ENCODE measurements at places on chromosomes 1 and 21.

- no peaks in the 10 kb centered on the region for H3K27me3 ChIP-seq
- H3K4me1 ChIP-seq, result no peaks in the 10 kb centered on the region
- no peaks in the 10 kb centered on the region for H3K36me3 ChIP-seq
- no peak overlapping the region for H3K4me3 ChIP-seq
These were observed 36.2 kb upstream of the LRIG2 start for GRCh38 chr1:113036639-113037321.

GRCh38 chr21:15204970-15205286 lies 140.1 kb upstream of the NRIP1 start:
- no peaks in the 10 kb centered on the region for H3K4me1 ChIP-seq
- DNase-seq, result no peak
- H3K27me3 ChIP-seq, result no peaks in the 10 kb centered on the region
- no peaks in the 10 kb centered on the region for H3K36me3 ChIP-seq
- no peak overlapping the region for H3K27ac ChIP-seq
- H3K4me3 ChIP-seq, result no peak overlapping the region

DNA sequence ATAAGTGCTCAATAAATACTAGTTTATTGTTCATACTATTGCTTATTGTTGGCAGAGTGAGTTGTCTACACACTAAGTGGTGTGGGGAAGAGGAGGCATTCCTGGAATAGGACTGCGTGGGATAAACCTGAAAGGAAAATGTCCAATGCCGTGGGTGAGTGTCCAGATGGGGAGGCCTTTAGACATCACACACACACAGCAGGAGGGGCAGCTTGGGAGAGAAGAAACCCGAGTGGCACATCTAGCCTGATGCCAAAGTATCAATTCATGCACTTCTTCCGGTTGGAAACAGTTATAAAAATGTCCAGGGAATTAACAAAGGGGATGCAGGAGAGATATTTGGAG lies 27.3 kb downstream of the CCN1 start:
- H3K27me3 ChIP-seq, result no peaks in the 10 kb centered on the region
- peaks cover 18% of the 10 kb centered on the region for H3K4me1 ChIP-seq
- H3K36me3 ChIP-seq, result no peaks in the 10 kb centered on the region
- H3K4me3 ChIP-seq, result no peak overlapping the region
- no peak for DNase-seq

DNA sequence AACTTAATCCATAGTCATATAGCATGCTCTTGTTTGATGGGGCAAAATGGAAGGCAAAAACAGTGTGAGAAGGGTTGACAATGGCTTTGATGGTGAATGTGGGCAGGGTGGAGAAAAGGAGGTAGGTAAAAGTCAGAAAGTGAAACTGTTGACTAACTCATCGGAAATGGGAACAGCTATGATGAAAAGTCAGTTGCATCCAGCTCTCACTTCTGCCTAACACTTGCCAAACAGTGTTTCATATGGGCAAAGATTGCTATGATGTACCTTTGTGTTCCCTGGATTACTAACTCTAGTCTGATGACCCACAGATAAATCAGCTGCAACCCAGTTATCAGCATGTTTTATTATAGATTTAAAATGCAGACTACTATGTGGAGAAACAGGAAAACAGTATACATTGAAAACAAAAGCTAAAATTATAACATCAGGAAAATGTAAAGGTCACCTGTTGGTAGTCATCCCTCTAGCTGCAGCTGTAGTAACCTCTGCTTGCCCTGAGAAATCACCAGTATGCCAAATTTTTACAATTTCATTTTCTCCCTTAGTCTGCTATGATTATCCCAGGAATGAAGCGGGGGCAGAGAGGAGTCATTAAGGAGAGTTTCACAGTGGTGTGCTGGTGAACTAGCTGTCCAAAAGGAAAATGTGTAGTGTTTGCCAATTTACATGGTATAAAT lies 11.7 kb downstream of the TNFSF18 start:
- no peak for DNase-seq
- H3K27ac ChIP-seq, result no peak overlapping the region
- H3K36me3 ChIP-seq, result no peaks in the 10 kb centered on the region

- H3K27ac ChIP-seq, result no peak overlapping the region
- H3K4me3 ChIP-seq, result no peak overlapping the region
- H3K27me3 ChIP-seq, result no peaks in the 10 kb centered on the region
- H3K4me1 ChIP-seq, result no peaks in the 10 kb centered on the region
- no peaks in the 10 kb centered on the region for H3K36me3 ChIP-seq
These were observed 463.9 kb upstream of the PROX1 start for GRCh38 chr1:213523781-213524398.

DNA sequence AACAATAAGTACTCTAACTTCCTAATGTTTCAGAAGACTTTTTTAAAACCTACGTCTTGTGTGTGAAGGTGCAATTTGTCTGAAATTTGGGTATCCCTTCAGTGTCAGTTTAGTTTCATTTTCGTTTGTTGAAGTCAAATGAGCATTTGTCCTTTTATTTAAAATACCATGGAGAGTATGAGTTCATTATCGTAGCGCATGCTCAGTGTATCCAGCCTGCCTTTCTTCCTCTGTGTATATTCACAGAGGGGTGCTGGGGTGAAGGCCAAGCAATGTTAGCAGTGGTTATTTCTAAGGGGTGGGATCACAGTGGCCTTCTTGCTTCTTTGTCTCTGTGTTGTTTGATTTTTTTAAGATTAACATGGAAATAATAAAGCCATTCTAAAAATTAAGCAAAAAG lies 43.2 kb downstream of the CNN3 start:
- H3K4me1 ChIP-seq, result no peaks in the 10 kb centered on the region
- H3K36me3 ChIP-seq, result no peaks in the 10 kb centered on the region
- H3K27ac ChIP-seq, result peak overlapping the region; percentile 85

- H3K4me1 ChIP-seq, result no peaks in the 10 kb centered on the region
- DNase-seq, result no peak
- H3K27ac ChIP-seq, result no peak overlapping the region
- H3K36me3 ChIP-seq, result no peaks in the 10 kb centered on the region
- no peaks in the 10 kb centered on the region for H3K27me3 ChIP-seq
These were observed 41.1 kb downstream of the WNT9A start for GRCh38 chr1:227906550-227907071.

DNA sequence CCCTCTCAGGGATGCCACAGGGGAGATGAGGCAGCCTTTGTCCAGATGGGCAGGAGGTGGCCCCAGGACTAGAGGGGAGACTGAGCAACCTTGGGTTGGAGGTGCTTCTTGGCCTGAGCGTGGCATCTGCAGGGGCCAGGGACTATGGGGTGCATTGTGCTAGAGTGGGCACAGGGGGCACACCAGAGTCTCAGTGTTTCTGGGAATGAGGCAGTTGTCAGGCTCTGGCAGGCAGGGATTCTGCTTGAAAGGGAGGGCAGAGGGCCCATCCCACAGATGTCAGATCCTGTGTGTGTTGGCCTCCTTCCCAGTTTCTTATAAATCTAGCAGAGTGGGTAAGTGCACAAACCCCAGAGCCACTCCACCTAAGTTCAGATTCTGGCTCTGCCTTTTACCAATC lies 13.7 kb downstream of the LGR6 start:
- no peak for DNase-seq
- H3K27ac ChIP-seq, result no peak overlapping the region

GRCh38 chr1:24191860-24192259 lies 4.8 kb upstream of the IFNLR1 start:
- no peak for DNase-seq
- no peaks in the 10 kb centered on the region for H3K27me3 ChIP-seq
- H3K4me1 ChIP-seq, result no peaks in the 10 kb centered on the region
- no peak overlapping the region for H3K27ac ChIP-seq
- H3K4me3 ChIP-seq, result no peak overlapping the region
- H3K36me3 ChIP-seq, result no peaks in the 10 kb centered on the region

GRCh38 chr1:175797576-175797975 lies 54.2 kb upstream of the TNR start:
- H3K36me3 ChIP-seq, result no peaks in the 10 kb centered on the region
- no peak for DNase-seq
- no peak overlapping the region for H3K4me3 ChIP-seq
- H3K27me3 ChIP-seq, result no peaks in the 10 kb centered on the region

GRCh38 chr1:8473891-8474300 lies 156.0 kb downstream of the SLC45A1 start:
- H3K27ac ChIP-seq, result no peak overlapping the region
- no peaks in the 10 kb centered on the region for H3K36me3 ChIP-seq
- no peaks in the 10 kb centered on the region for H3K4me1 ChIP-seq
- no peak overlapping the region for H3K4me3 ChIP-seq
- DNase-seq, result no peak
- no peaks in the 10 kb centered on the region for H3K27me3 ChIP-seq

DNA sequence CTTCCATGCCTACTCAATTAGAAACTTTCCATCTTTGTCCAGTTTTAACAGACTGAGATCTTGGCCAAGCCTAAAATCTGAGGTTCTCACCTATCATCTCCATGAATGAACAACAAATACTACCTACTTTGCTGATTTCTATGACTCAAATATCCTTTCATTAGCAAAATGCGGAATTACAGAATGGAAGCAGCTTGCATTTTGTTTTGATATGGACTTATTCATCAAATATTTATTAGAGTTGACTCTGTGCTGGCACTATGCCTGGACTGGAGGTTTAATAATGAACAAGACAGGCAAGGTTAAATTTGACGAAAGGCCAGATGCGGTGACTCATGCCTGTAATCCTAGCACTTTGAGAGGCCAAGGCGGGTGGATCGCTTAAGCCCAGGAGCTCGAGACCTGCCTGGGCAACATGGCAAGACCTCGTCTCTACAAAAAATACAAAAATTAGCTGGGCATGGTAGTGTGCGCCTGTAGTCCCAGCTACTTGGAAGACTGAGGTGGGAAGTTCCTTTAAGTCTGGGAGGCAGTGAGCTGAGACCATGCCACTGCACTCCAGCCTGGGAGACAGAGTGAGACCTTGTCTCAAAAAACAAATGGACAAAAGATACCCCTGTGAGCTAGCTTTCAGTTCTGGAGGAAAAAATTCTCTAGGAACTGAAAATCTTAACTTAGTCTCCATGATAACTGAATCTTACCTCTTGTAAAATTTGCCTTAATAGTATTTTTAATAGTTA lies 29.4 kb upstream of the SOD1 start:
- peak; percentile 66 for DNase-seq
- H3K4me3 ChIP-seq, result no peak overlapping the region
- H3K4me1 ChIP-seq, result no peaks in the 10 kb centered on the region
- H3K27me3 ChIP-seq, result no peaks in the 10 kb centered on the region

DNA sequence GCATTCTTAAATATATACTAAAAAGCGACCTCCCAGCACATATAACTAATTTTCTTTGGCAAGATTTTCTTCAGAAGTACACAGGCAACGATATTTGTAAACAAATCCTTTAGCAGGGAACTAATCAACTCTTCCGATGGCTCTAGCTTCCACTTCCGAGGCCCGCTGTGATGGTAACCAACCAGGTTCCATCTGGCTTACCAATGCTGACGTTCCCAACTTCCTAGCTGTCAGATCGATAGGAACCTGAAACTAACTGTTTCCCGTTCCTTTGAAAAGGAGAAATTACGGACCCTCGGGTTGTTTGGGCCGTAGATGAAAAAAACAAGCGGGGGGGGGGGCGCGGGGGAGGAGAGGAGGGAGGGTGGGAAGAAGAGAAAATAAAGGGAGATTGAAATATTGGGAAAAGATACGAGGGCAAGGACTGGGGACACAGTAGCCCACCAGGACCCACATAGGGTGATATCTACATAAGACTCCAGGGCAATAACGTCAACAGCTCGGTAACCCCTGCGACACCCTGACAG lies 513 bp downstream of the GTF2B start:
- H3K27me3 ChIP-seq, result no peaks in the 10 kb centered on the region
- peak overlapping the region; percentile 97 for H3K4me3 ChIP-seq
- H3K27ac ChIP-seq, result peak overlapping the region; percentile 98
- peaks cover 4% of the 10 kb centered on the region for H3K36me3 ChIP-seq
- no peaks in the 10 kb centered on the region for H3K4me1 ChIP-seq

GRCh38 chr1:205500240-205501233 lies 3.9 kb upstream of the CDK18 start:
- no peak overlapping the region for H3K4me3 ChIP-seq
- DNase-seq, result no peak
- peaks cover 5% of the 10 kb centered on the region for H3K4me1 ChIP-seq

GRCh38 chr1:161985301-161985822 lies 38.3 kb downstream of the OLFML2B start:
- no peaks in the 10 kb centered on the region for H3K36me3 ChIP-seq
- DNase-seq, result no peak
- no peak overlapping the region for H3K4me3 ChIP-seq
- no peaks in the 10 kb centered on the region for H3K27me3 ChIP-seq

GRCh38 chr1:93471284-93471683 lies 23.4 kb downstream of the FNBP1L start:
- H3K27ac ChIP-seq, result no peak overlapping the region
- no peaks in the 10 kb centered on the region for H3K27me3 ChIP-seq
- no peaks in the 10 kb centered on the region for H3K36me3 ChIP-seq
- no peaks in the 10 kb centered on the region for H3K4me1 ChIP-seq
- no peak overlapping the region for H3K4me3 ChIP-seq

DNA sequence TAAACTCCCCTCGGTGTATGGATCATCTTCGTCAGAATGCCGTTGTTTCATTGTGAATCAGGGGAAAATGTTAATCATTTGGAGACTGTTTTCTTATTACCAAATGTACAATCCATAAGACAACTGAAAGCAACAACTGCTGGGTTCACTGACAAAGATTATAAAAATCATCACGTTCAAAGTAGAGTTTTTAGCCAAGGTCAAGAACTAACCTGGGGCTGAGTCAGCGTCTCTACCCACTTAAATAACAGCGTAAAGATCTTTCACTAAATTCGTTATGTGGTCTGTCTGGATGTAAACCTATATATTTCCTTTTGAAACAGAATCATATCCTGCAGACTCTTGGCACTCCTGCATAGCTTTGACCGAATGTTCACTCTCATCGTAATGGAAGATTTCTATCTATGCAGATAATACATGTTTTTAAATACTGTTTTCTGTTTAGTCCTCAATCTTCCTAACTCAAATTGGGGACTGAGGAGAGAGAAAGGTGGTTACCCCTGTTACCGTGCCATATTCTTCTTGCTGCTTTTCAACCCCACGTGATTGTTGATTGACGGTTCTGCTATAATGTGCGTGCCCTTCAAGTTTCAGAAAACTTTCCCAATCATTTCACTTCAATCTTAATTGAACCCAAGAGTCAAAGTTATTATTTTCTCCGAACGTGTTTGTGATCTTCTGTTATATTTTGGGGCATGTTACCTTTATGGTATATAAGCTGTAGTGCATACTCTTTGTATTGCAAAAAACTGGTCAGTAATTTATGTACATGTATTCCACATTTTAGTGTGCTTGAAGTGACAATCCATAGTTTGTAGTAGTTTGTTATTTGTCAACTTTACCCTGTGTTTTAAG lies 15.6 kb upstream of the NCMAP start:
- DNase-seq, result no peak
- H3K4me1 ChIP-seq, result no peaks in the 10 kb centered on the region
- H3K27ac ChIP-seq, result no peak overlapping the region
- no peaks in the 10 kb centered on the region for H3K36me3 ChIP-seq

DNA sequence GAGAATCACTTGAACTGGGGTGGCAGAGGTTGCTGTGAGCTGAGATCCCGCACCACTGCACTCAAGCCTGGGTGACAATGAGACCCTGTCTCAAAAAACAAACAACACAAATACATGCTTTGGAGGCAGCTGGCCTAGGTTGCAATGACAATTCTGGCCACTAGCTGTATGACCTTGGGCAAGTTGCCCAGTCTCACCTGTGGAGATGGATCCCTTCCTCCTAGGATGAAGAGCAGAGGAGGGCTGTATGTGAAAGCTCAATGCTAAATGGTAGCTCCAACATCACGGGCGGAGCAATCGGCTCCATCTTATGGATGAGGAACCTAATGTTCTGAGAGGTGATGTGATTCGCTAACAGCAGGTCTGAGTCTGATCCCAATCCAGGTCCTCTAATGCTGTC lies 20.6 kb downstream of the ADORA1 start:
- peaks cover 5% of the 10 kb centered on the region for H3K4me1 ChIP-seq
- no peaks in the 10 kb centered on the region for H3K36me3 ChIP-seq
- peak overlapping the region; percentile 86 for H3K27ac ChIP-seq
- no peak overlapping the region for H3K4me3 ChIP-seq
- H3K27me3 ChIP-seq, result no peaks in the 10 kb centered on the region

- H3K4me3 ChIP-seq, result no peak overlapping the region
- H3K27ac ChIP-seq, result no peak overlapping the region
- H3K4me1 ChIP-seq, result no peaks in the 10 kb centered on the region
- H3K36me3 ChIP-seq, result no peaks in the 10 kb centered on the region
These were observed 24.9 kb upstream of the KCNC4 start for GRCh38 chr1:110185181-110185580.
